ENCODE measurements at places on chromosomes 16 and 17. TPM values are rescaled to one million over a fixed set of nuclear protein-coding genes. Genes with fewer than 3 reads are reported as not detected.

The IGFBP4 gene
- total RNA-seq = 113 TPM

The CBFA2T3 gene
- total RNA-seq = not detected

The HES7 gene
- 1.5 TPM for total RNA-seq

The GP1BA gene
- not detected for total RNA-seq

The HOXB1 gene
- not detected for total RNA-seq

The NPIPA5 gene
- 11.8 TPM for total RNA-seq

The LGALS9C gene
- not detected for total RNA-seq

The SUMO2 gene
- 659 TPM for total RNA-seq

The P2RX1 gene
- total RNA-seq = 0.78 TPM

The FADS6 gene
- not detected for total RNA-seq

The ELOB gene
- 241 TPM for total RNA-seq

The SETD6 gene
- 33.4 TPM for total RNA-seq

The CMTM2 gene
- 0.95 TPM for total RNA-seq

The G6PC1 gene
- total RNA-seq = not detected

The TELO2 gene
- 101 TPM for total RNA-seq

The CDR2L gene
- total RNA-seq = 1.4 TPM

The CLDN9 gene
- total RNA-seq = not detected

The CDRT15L2 gene
- total RNA-seq = not detected

The ZDHHC1 gene
- 0.85 TPM for total RNA-seq

The CFAP20 gene
- 62.7 TPM for total RNA-seq

The CCNF gene
- 44.7 TPM for total RNA-seq

The ZP2 gene
- not detected for total RNA-seq

The TLCD2 gene
- 0.14 TPM for total RNA-seq

The DNAAF8 gene
- not detected for total RNA-seq

The HYDIN gene
- not detected for total RNA-seq

The OR3A3 gene
- total RNA-seq = not detected

The MT1A gene
- 2.1 TPM for total RNA-seq

The NSMCE1 gene
- total RNA-seq = 149 TPM

The C1QTNF1 gene
- total RNA-seq = not detected

The CENPT gene
- total RNA-seq = 37.0 TPM

The TP53TG3F gene
- not detected for total RNA-seq

The CACNG1 gene
- total RNA-seq = not detected

The PPL gene
- not detected for total RNA-seq

The MYOCD gene
- total RNA-seq = not detected

The STH gene
- total RNA-seq = not detected

The CLDN7 gene
- 0.31 TPM for total RNA-seq

The LUC7L3 gene
- total RNA-seq = 133 TPM

The TPSB2 gene
- total RNA-seq = not detected

The TNFRSF13B gene
- total RNA-seq = not detected

The RASL10B gene
- 0.71 TPM for total RNA-seq

The OSGIN1 gene
- total RNA-seq = 0.72 TPM
